RPMI7951 (cell line): ENCODE measurements at places on chromosomes 2 and 18. TPM values are rescaled to one million over a fixed set of nuclear protein-coding genes. Genes with fewer than 3 reads are reported as not detected.

SERPINB4 gene
- not detected in 2 replicates for total RNA-seq

PKP4 gene
- total RNA-seq, result 33.0 and 33.5 TPM in 2 replicates

CFC1 gene
- not detected in 2 replicates for total RNA-seq

DSC2 gene
- total RNA-seq, result not detected in 2 replicates

REG1B gene
- not detected in 2 replicates for total RNA-seq

KCNG3 gene
- under 0.01 and 0.29 TPM in 2 replicates for total RNA-seq

TXNDC9 gene
- total RNA-seq, result 146 and 151 TPM in 2 replicates

C2orf72 gene
- 0.39 and 0.48 TPM in 2 replicates for total RNA-seq

GRCh38 chr2:187853381-187853791, 299.2 kb upstream of the TFPI start:
- no peak for DNase-seq

- peak; percentile 97 for DNase-seq
These were observed 105.9 kb upstream of the RMDN2 start for GRCh38 chr2:37819186-37819585.

DNA sequence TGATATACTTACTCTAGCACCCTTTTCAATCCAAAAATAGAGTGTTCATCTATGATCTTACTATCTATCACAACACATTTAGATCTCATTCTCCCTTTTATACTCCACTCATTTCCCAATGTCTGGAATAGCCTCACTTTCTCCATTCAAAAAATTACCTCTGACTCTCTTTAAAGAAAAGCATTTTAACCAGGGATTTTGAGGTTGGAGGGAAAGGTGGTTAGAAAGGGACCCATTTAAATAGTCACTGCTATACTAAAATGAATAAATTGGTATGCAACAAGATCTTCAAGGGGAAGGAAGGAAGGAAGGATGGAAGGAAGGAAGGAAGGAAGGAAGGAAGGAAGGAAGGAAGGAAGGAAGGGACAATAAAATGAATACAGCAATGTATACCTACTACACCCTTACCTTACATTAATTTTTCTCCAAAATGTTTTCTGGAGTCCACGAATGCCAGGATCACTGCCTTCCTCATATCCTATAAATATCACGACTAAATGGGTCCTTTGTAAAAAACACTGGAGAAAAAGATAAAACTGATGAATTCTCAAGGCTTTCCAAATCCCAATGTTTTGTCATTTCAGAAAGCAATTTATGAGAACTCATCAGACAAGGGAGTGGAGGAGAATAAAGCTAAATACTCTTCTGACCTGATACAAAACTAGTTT, 202.7 kb downstream of the ZEB2 start:
- no peak for DNase-seq

DNA sequence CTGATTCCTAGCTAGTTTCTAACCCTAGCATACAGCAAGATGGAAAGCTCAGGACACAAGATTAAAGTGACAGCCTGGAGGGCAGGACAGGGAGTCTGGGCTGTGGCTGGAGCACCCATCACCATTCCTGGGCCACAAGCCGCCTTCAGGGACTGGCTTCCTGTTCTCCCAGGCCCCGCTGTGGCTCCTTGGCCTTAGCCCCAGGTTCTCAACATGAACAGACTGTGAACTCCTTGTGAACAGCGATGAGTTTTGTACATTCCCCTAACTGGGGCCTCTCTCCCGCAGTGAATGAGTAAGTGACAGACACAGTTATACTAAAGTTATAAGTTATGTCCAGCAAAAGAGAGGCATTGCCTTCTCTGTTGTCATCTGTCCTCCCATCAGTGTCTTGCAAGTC, 35.9 kb upstream of the SLC14A1 start:
- DNase-seq, result peak; percentile 24

DNA sequence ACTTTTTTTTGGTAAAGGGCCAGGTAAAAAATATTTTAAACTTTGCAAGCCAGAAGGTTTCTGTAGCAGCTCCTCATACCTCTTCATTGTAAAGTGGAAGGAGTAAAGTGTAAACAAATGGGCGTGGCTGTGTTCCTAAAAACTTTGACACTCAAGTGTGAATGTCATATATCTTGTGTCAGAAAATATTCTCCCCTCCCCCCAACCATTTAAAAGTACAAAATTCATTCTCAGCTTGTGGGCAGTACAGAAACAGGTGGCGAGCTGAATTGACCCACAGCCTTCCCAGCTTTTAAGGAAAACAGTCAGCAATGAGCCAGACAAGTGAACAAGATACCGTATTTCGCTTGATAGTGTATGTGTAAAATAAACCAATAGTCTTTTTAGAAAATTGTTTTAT, 4.0 kb downstream of the YPEL5 start:
- DNase-seq, result no peak

- DNase-seq, result peak; percentile 83
These were observed 12.9 kb downstream of the ARPC2 start for GRCh38 chr2:218229851-218230250.

- DNase-seq, result no peak
These were observed 549.6 kb upstream of the CELF4 start for GRCh38 chr18:38115201-38115600.

DNA sequence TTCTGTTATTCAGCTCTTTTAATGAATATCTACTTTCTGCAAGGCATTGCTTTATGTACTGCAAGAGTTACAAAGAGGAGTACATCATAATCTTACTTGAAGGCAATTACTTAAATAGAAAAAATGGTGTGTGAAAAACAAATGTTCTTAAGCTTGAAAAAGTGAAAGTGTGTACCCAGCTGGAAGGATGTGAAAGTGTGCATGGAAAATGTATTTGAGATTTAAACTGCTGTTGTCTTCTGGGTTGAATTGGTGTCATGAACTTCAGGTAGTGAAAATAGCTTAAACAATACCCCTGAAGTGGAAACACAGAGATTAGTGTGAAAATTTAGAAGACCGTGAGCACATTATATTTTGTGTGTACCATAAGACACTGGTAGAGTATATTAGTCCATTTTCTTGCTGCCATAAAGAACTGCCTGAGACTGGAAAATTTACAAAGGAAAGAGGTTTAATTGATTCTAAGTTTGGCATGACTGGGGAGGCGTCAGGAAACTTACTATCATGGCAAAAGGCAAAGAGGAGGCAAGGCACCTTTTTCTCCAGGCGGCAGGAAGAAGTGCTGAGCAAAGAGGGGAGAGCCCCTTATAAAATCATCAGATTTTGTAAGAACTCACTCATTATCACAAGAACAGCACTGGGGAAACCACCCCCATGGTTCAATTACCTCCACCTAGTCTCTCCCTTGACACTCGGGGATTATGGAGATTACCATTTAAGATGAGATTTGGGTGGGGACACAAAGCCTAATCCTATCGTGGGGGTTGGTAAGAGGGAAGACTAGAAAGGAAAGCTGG, 38.8 kb downstream of the SCN2A start:
- no peak for DNase-seq

- DNase-seq, result no peak
These were observed 109.3 kb upstream of the ZNF516 start for GRCh38 chr18:76604108-76604934.

GRCh38 chr2:64586883-64587481, 62.9 kb downstream of the AFTPH start:
- peak; percentile 59 for DNase-seq

DNA sequence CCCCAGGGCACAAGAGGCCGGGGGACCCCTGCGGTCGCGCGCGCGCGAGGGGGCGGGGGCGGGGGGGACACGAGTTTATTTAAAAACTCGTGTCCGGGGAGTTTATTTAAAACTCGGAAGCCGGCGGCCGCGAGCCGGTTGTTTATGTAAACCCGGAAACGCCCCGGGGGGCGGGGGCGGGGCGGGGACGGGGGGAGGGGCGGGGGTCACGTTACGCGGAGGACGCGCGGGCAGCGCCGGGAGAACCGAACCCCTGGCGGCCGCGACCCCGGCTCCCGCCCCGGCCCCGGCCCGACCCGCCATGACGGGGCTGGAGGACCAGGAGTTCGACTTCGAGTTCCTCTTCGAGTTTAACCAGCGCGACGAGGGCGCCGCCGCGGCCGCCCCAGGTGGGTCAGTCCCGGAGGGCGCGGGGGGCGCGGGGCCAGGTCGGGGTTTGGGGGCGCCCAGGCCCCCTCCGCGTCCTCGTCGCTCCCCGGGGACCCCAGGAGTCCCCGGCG, 4.4 kb downstream of the NFATC1 start:
- no peak for DNase-seq

DNA sequence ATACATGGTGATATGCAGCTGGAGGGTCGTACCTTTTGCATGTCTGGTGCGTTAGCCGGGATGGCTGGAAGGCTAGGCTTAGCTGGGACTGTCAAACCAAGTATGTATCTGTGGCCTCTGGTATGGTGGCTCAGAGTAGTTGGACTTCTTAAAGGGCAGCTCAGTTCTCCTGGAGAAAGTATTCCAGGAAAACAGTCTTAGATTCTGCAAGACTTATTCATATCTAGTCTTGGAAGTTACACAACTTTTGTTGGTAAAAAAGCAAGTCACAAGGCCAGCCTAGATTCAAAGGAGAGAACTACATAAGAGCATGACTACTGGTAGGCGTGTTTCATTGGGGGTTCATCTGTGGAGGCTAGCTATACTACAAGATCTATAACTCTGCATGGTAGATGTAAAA, 45.5 kb downstream of the EML4 start:
- no peak for DNase-seq

DNA sequence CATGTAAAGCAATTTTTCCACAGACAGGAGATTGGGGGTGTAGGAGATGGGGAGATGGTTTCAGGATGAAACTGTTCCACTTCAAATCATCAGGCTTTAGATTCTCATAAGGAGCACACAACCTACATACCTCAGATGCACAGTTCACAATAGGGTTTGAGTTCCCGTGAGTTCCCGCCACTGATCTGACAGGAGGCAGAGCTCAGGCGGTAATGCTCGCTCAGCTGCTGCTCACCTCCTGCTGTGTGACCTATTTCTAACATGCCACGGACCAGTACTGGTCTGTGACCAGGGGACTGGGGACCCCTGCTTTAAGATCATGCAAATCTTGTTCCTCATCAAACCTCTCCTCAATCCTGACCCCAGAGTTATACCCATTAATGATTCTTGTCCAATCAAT, 70.1 kb downstream of the RPE start:
- DNase-seq, result no peak

- no peak for DNase-seq
These were observed 7.2 kb upstream of the ABCB11 start for GRCh38 chr2:169038338-169038757.

- DNase-seq, result no peak
These were observed 423.7 kb downstream of the LPIN1 start for GRCh38 chr2:12170121-12170520.

- no peak for DNase-seq
These were observed 3.0 kb downstream of the ZDBF2 start for GRCh38 chr2:206277503-206277902.

DNA sequence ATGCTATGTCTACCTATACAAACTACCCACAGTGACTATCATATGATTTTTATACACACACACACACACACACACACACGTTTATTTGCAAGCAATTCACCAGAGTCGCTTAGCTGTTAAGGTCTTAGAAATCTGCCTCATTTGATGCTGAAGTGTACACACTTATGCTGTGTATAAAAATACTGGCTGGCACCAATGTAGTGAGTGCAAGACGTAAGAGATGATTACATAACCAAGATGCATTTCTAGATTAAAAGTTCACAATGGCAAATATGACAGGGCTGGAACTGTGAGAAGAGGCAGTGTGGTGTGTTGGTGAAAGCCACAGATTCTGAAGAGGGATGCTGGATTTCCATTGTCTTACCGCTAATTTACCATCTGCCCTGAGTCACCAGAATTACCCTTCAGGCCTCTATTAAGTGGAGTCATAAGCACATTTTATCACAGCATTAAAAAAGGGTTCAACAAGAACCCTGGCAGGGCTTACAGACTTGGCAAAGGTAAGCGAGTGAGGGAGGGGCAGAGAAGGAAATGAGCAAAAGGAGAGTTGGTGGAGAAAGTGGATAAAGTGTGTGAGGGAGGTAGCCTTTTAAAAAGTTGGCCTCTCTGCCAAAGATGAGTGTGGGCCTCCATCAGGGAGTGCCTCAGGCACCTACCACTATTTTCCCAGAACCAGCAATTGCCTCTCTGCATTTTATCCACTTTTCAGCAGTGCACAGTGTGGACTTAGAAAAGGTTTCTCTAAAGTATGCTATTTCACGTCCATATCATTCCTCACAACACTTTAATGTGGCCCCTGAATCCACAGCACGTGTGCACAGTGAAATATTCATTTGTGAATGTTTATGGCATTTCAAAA, 21.5 kb downstream of the MEIS1 start:
- peak; percentile 44 for DNase-seq

GRCh38 chr2:236592821-236593220, 23.2 kb downstream of the ACKR3 start:
- no peak for DNase-seq

DNA sequence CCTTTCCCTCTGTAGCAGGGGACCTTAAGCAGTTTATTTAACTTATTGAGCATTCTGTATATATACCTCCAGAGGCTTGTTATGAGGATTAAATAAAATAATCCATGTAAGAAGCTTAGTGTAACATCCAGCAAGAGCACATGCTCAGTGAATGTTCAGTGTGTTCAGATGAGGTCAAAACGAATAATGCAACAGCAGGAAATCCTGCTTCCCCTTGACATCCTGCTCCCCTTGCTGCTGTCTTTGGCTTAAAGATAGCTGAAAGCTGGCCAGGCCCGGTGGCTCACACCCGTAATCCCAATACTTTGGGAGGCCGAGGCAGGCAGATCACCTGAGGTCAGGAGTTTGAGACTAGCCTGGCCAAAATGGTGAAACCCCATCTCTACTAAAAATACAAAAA, 68.7 kb downstream of the COL4A4 start:
- no peak for DNase-seq

DNA sequence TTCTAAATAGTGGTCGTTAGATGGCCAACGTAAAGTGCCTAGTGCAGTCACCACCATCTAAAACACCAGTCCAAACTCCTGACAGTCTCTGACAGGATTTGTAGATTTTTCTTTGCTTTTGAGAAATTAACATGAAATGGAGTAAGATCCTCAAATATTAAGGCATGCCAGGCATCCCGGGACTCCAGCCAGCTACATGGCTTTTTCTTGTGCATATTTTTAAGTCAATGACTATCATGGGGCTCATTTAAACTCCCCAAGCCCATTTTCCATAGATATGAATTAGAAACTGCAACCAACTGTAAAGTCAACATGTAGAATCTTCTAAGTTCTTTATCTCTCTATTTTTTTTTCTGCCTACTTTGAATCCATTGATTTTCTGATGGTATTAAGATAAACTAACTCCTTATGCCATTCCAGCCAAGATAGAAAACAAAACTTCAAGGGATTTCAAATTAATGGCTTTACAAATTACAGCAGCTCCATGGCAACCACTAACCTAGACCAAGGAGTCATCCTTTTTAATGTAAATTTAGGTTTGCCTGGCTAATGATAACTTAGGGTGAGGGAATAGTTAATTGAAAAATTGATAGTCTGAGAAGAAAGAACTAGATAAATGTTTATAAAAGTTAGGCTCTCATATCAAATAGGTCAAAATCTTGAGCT, 764.1 kb upstream of the NXPH2 start:
- DNase-seq, result no peak

DNA sequence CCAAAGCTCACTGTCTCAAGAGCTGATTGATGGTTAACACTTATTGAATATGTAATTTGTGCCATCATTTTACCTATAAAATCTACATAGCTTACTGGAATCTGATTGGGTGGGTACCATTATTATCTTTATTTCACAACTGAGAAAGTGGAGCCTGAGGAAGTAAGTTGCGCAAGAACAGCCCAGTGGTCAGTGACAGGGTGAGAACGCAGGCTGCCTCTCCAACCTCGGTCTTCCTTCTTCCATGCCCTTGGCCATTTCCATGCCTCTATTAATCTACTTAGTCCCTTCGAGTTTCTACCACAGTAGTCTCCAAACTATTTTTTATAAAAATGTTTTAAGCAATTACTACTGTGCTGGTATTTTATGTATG, 390.9 kb upstream of the VWC2L start:
- DNase-seq, result peak; percentile 74
